ENCODE measurements at places on chromosomes 4 and X. TPM values are rescaled to one million over a fixed set of nuclear protein-coding genes. Genes with fewer than 3 reads are reported as not detected.
A peak's percentile ranks its signal among the peaks of the same experiment; 100 is the strongest.

DNA sequence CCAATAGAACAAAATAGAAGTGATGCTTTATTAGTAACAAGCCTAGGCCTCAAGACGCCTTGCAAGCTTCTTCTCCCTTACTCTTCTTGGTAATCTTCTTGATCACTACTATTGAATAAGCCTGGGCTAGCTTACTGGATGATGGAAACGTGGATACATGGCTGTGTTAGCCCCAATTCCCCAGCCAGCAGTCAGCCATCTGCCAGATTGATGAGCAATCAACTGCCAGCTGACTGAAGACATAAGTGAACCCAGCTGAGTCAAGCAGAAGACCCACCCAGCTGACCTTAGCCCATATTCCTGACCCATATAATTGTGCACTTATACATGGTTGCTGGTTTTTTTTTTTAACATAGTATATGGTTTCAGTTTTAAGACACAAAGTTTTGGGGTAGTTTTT lies 130.4 kb downstream of the DHX15 start:
- peaks cover 27% of the 10 kb centered on the region for H3K27me3 ChIP-seq
- H3K27ac ChIP-seq = no peak overlapping the region
- no peak for DNase-seq

GRCh38 chr4:30847167-30847566 lies 127.0 kb downstream of the PCDH7 start:
- no peak for DNase-seq
- H3K27ac ChIP-seq = no peak overlapping the region
- no peaks in the 10 kb centered on the region for H3K27me3 ChIP-seq
- H3K4me1 ChIP-seq = no peaks in the 10 kb centered on the region
- H3K36me3 ChIP-seq = no peaks in the 10 kb centered on the region

The STOX2 gene
- total RNA-seq = not detected

- H3K27me3 ChIP-seq = peaks cover 3% of the 10 kb centered on the region
- peaks cover 17% of the 10 kb centered on the region for H3K4me1 ChIP-seq
- no peaks in the 10 kb centered on the region for H3K36me3 ChIP-seq
These were observed 34.0 kb upstream of the GYPA start for GRCh38 chr4:144174401-144175067.

The ART3 gene
- not detected for total RNA-seq

GRCh38 chr4:1988327-1988724 lies 20.4 kb downstream of the NELFA start:
- DNase-seq = no peak
- no peak overlapping the region for H3K27ac ChIP-seq
- H3K4me3 ChIP-seq = no peak overlapping the region

The TLR10 gene
- total RNA-seq = not detected

The CHRNA9 gene
- total RNA-seq = not detected

The SOD3 gene
- not detected for total RNA-seq

- H3K4me1 ChIP-seq = no peaks in the 10 kb centered on the region
- no peak overlapping the region for H3K27ac ChIP-seq
- DNase-seq = no peak
- no peaks in the 10 kb centered on the region for H3K27me3 ChIP-seq
- H3K36me3 ChIP-seq = no peaks in the 10 kb centered on the region
These were observed 143.1 kb downstream of the TRAM1L1 start for GRCh38 chr4:116942315-116942714.

GRCh38 chr4:140837736-140838135 lies 81.6 kb upstream of the TBC1D9 start:
- no peak overlapping the region for H3K27ac ChIP-seq
- H3K4me1 ChIP-seq = no peaks in the 10 kb centered on the region

GRCh38 chrX:38860106-38861013 lies 59.1 kb downstream of the MID1IP1 start:
- no peak overlapping the region for H3K4me3 ChIP-seq
- H3K36me3 ChIP-seq = no peaks in the 10 kb centered on the region
- DNase-seq = peak; percentile 48
- H3K27me3 ChIP-seq = no peaks in the 10 kb centered on the region
- H3K4me1 ChIP-seq = peaks cover 6% of the 10 kb centered on the region
- no peak overlapping the region for H3K27ac ChIP-seq

- H3K27ac ChIP-seq = no peak overlapping the region
- DNase-seq = no peak
- H3K27me3 ChIP-seq = no peaks in the 10 kb centered on the region
- H3K4me3 ChIP-seq = no peak overlapping the region
- no peaks in the 10 kb centered on the region for H3K36me3 ChIP-seq
- H3K4me1 ChIP-seq = no peaks in the 10 kb centered on the region
These were observed 463.9 kb upstream of the PCDH7 start for GRCh38 chr4:30256116-30256832.

GRCh38 chr4:47642985-47643760 lies 158.1 kb downstream of the ATP10D start:
- H3K4me1 ChIP-seq = no peaks in the 10 kb centered on the region
- no peak overlapping the region for H3K27ac ChIP-seq
- no peaks in the 10 kb centered on the region for H3K36me3 ChIP-seq
- DNase-seq = no peak

The MAGEB2 gene
- not detected for total RNA-seq

DNA sequence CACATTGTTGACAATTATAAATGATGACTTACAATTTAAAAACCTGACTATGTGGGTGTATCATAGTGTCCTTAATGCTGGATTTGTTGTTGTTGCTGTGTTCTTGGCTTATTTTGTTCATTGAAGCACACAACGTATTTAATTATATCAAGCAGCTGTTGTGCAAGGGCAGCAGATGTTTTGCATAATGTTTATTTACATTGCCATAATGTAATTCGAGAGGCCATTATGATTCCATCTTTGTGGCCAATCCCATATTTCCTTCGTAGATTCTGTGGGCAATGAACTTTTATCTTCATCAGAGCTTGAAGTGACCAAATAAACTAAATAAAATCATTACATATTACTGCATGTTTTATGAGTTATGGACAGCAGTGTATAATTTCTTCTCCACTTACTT lies 422.6 kb upstream of the GALNTL6 start:
- H3K27ac ChIP-seq = no peak overlapping the region
- H3K4me3 ChIP-seq = no peak overlapping the region
- no peaks in the 10 kb centered on the region for H3K36me3 ChIP-seq
- H3K4me1 ChIP-seq = no peaks in the 10 kb centered on the region

DNA sequence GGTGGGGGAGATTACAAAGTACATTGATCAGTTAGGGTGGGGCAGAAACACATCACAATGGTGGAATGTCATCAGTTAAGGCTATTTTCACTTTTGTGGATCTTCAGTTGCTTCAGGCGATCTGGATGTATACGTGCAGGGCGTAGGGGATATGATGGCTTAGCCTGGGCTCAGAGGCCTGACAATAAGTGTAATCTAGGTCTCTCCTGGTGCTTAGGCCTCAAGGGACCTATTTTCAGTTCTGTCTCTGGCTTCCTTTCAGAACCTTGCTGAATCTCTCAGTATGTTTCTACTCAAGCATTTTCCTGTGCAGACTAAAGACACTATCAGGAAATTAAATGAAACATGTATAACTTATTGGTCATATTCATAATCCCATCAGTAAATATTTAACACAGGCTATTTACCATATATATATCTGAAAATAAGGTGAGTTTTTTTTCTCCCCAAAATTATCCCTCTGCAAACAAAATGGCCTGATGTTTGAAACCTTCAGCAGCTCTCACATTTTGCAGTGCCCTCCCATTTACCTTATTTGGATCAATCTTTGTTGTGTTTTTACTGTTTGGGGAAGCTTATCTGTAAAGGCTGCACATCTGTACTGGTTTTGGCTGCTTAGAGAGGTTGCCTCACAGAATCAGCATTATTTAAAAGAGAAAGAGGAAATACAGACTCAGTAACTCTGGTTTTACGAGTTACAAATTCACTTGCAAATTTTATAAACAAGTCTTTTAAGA lies 2.3 kb upstream of the ZCCHC4 start:
- H3K27ac ChIP-seq = no peak overlapping the region
- no peak overlapping the region for H3K4me3 ChIP-seq
- H3K4me1 ChIP-seq = peaks cover 18% of the 10 kb centered on the region
- no peaks in the 10 kb centered on the region for H3K36me3 ChIP-seq
- H3K27me3 ChIP-seq = peaks cover 5% of the 10 kb centered on the region
- DNase-seq = no peak

The GPR82 gene
- 0.05 TPM for total RNA-seq

The SYNPO2 gene
- 0.28 TPM for total RNA-seq

Data from activated CD4-positive, alpha-beta T cell treated with anti-CD3 and anti-CD28 coated beads for 36 hours (primary cell).